ENCODE measurements at places on chromosomes 16 and 17.

GRCh38 chr17:2060681-2061440 is 6.0 kb downstream of the HIC1 start:
- peak; percentile 38 for DNase-seq

GRCh38 chr16:65576631-65577030 is 454.8 kb upstream of the CDH11 start:
- DNase-seq: no peak

- peak; percentile 92 for DNase-seq
These were observed at the start of the genes KIAA0753 and TXNDC17 for GRCh38 chr17:6640536-6641246. TSS of gene KIAA0753 (minus strand) at chr17:6640711. CDS start at chr17:6635103, 5,608 bp downstream. TSS of gene TXNDC17 (plus strand) at chr17:6641060. CDS start at chr17:6641083, 23 bp downstream.

DNA sequence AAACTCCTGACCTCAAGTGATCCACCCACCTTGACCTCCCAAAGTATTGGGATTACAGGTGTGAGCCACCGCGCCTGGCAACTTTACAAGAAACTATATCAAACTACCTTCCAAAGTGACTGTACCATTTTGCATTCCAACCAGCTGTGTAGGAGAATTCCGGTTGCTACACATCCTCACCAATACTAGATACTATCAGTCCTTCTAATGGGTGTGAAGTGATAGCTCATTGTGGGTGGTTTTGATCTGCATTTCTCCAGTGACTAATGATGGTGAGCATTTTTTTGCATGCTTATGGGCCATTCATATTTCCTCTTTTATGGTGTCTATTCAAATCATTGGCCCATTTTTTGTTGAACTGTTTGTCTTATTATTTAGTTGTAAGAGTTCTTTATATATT is 37.7 kb downstream of the SCNN1B start:
- DNase-seq: no peak

- no peak for DNase-seq
These were observed 1.6 kb upstream of the GLP2R start for GRCh38 chr17:9824094-9824493.

GRCh38 chr17:48074322-48075081 is 26.3 kb downstream of the NFE2L1 start:
- peak; percentile 88 for DNase-seq

DNA sequence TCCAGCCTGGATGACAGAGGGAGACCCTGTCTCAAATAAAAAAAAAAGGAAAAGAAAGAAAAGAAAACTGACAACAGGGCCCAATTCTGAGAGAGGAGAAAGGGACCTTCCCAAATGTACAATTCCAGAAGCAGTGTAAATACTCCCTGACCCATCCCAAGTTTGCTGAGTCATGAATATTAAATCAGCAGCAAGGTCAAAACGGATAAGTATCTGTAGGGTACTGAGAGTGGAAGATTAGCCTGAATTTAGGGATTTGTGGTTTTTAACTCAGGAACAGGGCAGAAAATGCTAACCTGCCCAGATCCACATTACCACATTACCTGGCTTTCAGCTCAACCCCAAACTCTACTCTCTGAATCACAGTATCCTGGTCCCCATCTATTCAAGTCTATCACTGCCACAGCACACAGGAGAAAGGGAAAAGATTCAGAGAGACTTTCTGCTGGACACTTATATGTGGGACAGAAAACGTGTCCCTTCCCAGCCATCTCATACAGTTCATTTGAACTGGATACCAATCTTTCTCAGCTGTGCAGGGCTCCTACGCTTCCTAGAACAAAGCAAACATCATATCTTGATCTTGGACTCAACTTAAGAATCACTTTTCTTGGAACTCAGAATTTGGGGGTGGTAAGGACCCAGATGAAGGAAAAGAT is 2.9 kb downstream of the FXR2 start:
- DNase-seq: no peak

GRCh38 chr16:72844225-72844920 is 203.6 kb downstream of the ZFHX3 start:
- no peak for DNase-seq

DNA sequence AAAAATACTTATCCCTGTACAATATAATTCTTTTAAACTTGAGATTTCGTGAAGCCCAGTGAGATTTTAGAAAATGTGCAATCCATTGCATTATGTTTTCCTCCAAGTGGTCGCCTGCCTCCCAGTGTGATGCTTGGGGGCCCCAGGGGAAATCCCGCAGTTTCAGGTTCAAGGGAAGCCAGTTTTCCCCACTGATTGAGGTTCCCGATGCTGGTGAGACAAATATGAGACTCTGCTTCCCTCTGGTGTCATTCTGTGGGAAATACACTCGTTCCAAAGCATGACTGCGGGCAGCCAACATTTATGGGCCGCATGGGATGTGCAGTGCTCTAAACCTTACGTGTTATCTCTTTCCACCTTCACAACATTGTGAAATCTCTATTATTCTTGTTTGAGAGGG is 200.8 kb downstream of the PRKCB start:
- DNase-seq: peak; percentile 63

- no peak for DNase-seq
These were observed 10.8 kb upstream of the HASPIN start for GRCh38 chr17:3712811-3713463.

- no peak for DNase-seq
These were observed 243.1 kb downstream of the CCDC182 start for GRCh38 chr17:57502022-57502421.

DNA sequence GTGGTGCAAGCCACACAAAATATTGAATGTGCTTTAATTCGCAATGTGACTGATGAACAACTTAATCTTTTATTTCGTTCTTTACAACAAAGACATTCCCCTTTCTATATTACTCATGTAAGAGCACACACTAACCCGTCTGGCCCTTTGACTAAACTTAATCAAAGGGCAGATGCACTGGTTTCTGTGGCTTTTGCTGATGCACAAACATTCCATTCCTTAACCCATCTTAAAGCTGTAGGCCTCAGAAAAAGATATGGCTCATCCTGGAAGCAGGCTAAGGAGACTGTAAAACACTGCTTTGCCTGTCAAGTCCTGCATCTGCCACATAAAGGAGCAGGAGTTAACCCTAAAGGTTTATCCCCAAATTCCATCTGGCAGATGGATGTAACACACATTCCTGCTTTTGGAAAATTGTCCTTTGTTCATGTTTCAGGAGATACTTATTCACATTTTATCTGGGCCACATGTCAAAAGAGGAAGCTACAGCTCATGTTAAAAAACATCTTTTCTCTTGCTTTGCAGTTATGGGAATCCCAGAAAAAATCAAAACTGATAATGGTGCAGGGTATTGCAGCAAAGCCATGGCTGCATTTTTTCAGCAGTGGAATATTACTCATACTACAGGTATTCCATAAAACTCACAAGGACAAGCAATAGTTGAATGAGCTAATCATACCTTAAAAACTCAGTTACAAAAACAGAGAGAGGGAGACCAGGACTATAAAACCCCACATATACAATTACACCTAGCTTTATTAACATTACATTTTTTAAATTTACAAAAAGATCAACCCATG is 137.2 kb downstream of the AHSP start:
- peak; percentile 2 for DNase-seq

DNA sequence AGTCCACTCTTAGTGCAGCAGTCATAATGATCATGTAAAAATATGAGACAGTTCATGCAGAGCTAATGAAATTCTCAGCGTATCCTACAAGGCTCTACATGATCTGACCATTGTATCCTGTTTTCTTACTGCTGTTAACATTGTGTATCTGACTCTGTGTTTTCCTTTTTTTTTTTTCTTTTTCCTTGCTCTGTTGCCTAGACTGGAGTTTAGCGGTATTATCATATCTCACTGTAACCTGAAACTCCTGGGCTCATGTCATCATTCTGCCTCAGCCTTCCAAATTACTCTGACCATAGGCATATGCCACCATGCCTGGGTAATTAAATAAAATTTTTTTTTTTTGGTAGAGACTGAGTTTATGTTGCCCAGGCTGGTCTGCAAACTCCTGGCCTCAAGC is 12.1 kb downstream of the DUS2 start:
- DNase-seq: no peak

DNA sequence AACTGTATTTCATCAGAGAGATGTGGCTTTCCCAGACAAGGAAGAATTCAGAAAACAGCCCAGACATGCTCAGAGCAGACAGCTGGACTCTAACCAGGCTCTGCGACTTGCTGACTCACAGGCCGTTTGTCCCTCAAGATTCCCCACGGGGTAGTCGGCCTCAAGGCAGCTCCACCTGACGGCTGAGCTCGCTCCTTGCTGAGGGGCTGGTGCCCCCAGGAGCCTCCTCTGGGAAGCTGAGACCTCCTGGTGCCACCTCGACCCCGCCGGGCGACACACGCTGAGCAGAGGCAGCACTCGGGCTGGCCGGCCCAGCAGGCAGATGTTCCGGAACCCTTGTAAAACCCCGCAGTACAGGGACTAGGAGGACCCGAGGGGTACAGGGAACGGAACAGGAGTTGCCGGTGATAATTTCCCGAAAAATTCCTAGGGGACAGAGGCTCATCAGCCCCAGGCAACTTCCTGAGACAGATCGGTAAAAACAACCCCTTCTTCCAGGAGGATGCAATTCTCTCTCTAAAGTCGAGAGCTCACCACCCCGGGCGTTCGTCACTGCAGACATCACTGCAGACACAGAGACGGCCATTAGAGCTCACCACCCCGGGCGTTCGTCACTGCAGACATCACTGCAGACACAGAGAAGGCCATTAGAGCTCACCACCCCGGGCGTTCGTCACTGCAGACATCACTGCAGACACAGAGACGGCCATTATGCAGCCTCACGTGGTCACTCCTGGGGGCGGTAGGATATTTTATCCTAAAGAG is 19.9 kb downstream of the RPH3AL start:
- DNase-seq: peak; percentile 66

DNA sequence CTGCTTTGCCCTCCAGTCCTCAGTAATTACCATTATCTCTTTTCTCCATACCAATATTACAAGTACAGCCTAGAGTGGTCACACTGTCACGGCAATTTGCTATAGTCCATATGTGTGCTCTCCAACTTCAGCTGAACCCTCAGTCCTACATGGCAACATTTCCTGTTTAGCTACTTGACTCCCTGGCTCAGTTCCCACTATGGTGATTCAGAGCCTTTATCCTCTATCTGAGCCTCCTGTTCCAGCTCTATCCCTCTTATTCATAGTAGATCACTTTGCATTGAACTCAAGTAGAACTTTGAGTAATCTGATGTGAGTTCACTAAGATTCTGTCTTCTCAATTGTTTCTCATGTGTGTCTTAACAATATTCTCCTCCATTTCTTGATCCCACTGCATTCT is 43.7 kb upstream of the GOSR1 start:
- peak; percentile 95 for DNase-seq

- DNase-seq: no peak
These were observed 151.6 kb downstream of the FTO start for GRCh38 chr16:53855511-53855910.

DNA sequence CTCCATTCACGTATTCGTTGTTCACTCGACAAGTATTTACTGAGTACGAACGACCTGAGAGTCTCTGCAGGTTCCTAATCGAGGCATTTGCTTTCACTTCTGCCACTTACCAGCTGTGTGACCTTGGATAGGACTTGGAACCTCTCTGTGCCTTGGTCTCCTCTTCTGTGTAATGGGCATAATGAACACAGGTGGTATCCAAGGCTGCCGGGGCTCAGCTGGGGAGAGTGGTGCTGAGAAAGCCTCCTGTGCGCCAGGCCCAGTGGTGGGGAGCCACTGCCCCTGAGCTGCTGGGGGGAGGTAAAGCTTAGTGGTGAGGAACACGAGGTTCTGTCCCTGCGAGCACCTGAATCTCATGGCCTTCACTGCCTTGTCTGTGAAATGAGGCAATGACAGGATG is 150.7 kb downstream of the IRF8 start:
- DNase-seq: no peak

Measured in cardiac fibroblast (primary cell).